ENCODE measurements at places on chromosomes 6 and 20.

DNA sequence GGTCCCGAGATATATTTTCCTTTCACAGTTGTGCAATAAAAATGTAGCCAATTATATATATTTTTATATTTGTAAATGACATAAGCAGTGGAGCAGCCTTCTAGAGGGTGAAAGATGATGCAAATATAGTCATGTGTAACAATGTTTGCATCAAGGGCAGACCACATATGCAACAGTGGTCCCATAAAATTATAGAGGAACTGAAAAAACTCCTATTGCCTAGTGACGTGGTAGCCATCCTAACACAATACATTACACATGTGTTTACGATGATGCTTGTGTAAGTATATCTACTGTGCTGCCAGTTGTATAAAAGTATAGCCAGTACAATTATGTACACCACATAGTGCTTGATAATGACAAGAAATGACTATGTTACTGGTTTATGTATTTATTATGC lies 162.8 kb downstream of the ZFAND3 start:
- DNase-seq = no peak

GRCh38 chr6:71537717-71538116 lies 249.1 kb downstream of the OGFRL1 start:
- no peak for DNase-seq

DNA sequence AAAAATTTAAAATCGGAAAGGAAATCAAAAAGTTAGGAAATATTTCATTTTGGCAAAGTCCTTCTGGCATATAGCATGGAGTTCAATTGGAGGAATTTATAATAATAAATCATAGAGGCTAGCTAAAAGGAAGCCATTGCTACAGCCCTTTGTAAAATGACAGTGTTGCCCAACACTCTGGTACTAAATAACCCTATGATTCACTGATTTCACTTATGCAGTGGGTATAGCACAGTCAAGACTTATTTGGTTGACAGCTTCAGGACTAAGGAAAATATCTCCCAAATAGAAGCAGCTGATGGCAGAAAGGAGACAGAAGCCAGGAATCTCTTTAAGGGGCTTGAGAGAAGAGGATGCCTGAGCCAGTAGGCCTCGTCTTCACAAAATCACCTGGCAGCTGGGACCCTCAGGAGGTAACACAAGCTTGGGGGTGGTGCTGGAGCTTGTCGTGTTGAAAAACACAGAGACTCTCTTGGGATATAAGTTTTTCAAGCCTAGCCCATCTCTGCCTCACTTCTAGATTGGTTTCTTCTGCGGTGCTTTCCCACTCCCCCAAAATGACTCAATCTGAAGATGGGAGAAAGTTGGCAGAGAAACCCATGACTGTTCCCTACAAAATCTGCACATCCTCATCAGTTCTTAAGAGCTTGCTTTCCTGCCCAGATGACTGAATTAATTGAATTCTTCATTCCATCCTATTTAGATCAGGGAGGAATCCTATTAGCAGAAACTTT lies 38.4 kb upstream of the EYA4 start:
- DNase-seq = no peak

DNA sequence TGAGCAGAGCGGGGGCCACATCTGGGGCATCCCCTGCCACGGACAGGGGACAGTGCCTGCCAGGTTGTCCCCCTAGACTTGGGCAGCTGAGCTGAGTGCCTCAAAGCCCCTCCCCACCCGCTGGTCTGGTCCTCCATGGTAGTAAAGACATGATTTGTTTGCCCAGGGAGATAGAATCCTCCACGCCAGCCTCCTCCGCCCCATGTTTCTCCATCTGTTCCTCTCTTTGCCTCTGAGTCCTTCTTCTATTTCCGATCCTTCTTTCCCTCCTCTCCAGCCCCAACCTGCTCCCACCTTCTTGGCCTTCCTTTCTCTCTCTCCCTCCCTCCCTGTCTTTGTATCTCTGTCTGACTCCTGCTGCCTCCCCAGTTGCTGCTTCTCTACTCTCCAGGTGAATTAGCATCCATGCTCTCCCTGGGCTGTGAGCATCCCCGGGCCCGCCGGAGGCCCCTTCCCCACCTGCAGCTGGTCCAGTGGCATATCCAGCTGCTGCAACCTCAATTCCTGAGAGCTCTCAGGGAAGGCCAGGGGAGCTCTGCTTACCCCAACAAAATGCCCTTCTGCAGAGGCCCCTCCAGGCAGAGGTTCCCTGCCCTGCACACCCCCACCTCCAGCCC lies 45.8 kb downstream of the CPNE5 start:
- DNase-seq = no peak

- no peak for DNase-seq
Measured at GRCh38 chr6:170416959-170417606, 110.5 kb downstream of the FAM120B start.

DNA sequence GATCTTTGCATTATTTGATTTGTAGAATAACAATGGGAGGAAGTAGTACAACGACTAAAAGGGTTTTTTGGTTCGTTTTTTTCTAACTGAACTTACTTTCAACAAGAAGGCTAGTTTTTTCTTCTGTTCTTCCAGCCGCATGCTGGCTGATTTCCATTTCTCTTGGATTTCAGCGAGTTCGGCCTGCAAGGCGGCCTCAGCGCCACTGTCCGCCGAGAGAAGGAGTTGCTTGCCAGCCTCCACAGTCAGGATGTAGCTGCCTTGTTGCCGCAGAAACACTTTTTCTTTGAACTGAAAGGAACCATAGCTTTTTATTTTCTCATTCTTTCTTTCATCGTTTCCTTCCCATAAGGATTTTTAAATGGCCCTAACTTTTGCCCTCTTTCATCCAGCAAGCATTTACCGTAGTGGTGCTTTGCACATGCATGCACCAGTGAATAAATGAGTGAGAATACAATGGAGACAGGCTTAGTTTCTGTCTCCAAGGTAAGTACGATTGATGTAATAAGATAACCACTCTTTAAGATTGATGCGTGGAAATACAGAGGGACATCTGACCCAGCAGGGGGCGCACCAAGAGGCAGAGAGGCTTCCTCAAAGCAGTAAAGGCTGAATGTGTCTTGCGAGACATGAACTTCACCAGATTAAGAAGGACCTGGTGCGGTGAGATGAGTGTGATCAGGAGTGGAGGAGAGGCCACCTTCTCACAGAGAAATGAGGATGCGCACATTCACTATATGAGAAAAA lies 398.8 kb downstream of the ESR1 start:
- no peak for DNase-seq

DNA sequence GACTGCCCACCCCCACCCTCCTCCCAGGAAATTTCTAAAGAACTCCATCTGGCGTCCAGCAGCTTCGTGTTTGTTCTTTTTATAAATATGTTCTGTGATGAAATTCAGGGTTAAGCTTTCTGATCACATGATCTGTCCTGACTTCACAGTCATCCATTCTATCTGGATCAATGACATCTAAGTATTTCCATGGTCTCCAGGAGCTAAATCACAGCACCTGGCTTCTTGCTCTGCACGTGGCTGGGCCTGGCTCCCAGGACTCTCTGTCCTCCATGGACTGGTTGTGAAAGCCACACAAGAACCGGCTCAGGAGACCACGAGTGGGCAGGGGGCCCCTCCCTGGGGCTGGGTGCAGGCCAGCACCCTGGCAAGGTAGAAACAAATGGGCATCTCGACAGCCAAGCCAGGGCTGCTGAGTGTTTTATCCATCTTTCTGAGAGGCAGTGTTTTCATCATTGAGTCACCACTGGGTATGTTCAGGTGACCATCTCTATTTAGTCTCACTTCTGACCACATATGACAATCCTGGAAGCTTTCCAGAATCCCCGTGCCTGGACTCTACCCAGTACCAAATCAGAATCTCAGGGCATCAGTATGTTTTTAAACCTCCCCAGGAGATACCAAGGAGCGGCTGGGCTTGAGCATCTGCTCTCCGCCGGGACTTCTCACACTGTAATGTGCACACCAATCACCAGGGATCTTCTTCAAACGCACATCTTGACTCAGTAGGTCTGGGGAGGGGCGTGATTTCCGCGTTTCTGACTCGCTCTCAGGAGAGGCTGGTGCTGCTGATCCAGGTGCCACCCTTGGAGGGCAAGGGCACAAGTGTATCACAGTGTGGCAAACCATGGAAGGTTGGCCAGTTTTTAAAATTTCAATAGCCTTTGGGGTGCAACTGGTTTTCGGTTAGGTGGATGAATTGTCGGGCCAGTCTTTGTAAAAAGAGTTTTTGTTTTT lies 31.6 kb upstream of the PXDC1 start:
- DNase-seq = no peak

DNA sequence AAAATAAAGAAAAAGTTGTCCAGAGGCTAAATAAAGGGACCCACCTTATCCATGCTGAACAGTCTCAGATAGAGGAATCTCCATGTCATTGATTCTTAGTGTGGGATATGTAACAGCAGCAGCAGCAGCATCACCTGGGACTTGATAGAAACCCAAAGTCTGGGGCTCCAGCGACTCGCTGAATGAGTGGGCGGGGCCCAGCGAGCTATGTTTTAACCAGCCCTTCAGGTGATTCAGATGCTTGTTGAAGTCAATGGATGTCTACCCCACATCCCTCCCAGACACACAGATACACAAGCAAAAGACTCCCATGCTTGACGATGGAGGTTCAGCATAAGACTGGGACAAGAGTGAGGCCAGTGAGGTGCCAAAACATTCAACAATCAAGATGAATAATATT lies 298.6 kb downstream of the UBE3D start:
- DNase-seq = no peak

GRCh38 chr6:3804964-3805363 lies 44.2 kb upstream of the FAM50B start:
- no peak for DNase-seq
